Prostate gland (tissue), 2 donors: ENCODE measurements at places on chromosomes 12 and 14. TPM values are rescaled to one million over a fixed set of nuclear protein-coding genes. Genes with fewer than 3 reads are reported as not detected.

DHRS2 gene
- total RNA-seq = 1.2 TPM

RFLNA gene
- 13.7 TPM for total RNA-seq

CCDC196 gene
- not detected for total RNA-seq

TESPA1 gene
- total RNA-seq = 0.41 TPM

DNA sequence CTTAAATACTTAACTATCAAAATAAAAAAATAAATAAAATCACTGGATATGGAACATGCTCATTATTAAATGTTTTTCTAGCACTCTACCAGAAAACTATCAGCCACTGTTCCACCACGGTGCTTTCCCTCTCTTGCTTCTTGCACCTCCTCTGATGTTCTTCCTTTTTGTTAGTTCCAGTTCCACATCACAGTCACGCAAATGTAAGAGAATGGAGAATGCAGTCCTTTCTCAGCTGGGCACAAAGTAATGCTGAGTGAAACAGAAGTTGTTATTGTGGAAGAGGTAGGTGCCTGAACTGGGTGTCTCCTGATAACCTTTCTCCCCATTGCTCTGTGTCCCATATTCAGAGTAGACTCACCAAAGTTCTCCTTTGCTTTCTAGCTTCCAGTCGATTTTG, 1116.9 kb upstream of the TMEM132C start:
- H3K4me3 ChIP-seq = no peak overlapping the region
- no peaks in the 10 kb centered on the region for H3K27me3 ChIP-seq
- no peak overlapping the region for H3K27ac ChIP-seq
- no peaks in the 10 kb centered on the region for H3K4me1 ChIP-seq

GRCh38 chr14:34043627-34044372, 92.9 kb upstream of the EGLN3 start:
- H3K4me3 ChIP-seq = no peak overlapping the region
- H3K4me1 ChIP-seq = no peaks in the 10 kb centered on the region
- no peaks in the 10 kb centered on the region for H3K36me3 ChIP-seq
- H3K27ac ChIP-seq = no peak overlapping the region

- no peak overlapping the region for H3K4me3 ChIP-seq
- H3K36me3 ChIP-seq = no peaks in the 10 kb centered on the region
- H3K27ac ChIP-seq = no peak overlapping the region
- no peaks in the 10 kb centered on the region for H3K27me3 ChIP-seq
- H3K4me1 ChIP-seq = no peaks in the 10 kb centered on the region
These were observed 605.0 kb downstream of the FSCB start for GRCh38 chr14:43901911-43902673.

- no peak overlapping the region for H3K4me3 ChIP-seq
- no peaks in the 10 kb centered on the region for H3K36me3 ChIP-seq
- H3K4me1 ChIP-seq = no peaks in the 10 kb centered on the region
- H3K27ac ChIP-seq = no peak overlapping the region
- no peaks in the 10 kb centered on the region for H3K27me3 ChIP-seq
- no peak for DNase-seq
These were observed 18.0 kb upstream of the SNAPC1 start for GRCh38 chr14:61744238-61744637.

GRCh38 chr12:93151079-93151762, 222.1 kb upstream of the EEA1 start:
- no peak overlapping the region for H3K27ac ChIP-seq
- H3K4me1 ChIP-seq = peaks cover 7% of the 10 kb centered on the region
- H3K27me3 ChIP-seq = no peaks in the 10 kb centered on the region
- no peak for DNase-seq
- H3K4me3 ChIP-seq = no peak overlapping the region
- H3K36me3 ChIP-seq = no peaks in the 10 kb centered on the region

GRCh38 chr14:34256223-34256622, 205.8 kb downstream of the SPTSSA start:
- no peaks in the 10 kb centered on the region for H3K36me3 ChIP-seq
- no peak for DNase-seq
- H3K27ac ChIP-seq = no peak overlapping the region
- H3K4me1 ChIP-seq = no peaks in the 10 kb centered on the region
- H3K27me3 ChIP-seq = no peaks in the 10 kb centered on the region

DNA sequence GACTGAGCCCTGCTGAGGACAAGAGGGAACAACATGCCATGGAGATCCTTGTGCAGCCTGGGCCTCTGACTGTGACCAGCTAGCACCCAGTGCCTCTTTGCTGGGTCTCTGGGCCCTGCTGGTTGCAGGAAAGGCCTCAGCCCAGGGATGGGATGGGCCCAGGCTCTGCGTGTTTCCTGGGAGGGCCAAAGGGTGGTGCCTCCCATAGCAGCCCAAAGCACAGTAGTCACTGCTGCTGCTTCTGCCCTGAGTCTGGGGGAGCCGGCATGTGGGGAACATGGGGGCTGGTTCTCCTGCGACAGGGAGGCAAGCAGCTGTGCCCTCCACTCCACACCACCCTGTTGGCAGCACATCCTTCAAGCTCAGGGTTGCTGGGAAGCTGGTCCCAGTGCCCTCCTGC, 18.5 kb downstream of the ANHX start:
- no peaks in the 10 kb centered on the region for H3K27me3 ChIP-seq
- no peaks in the 10 kb centered on the region for H3K4me1 ChIP-seq
- H3K27ac ChIP-seq = no peak overlapping the region
- H3K4me3 ChIP-seq = no peak overlapping the region
- no peaks in the 10 kb centered on the region for H3K36me3 ChIP-seq
- no peak for DNase-seq
